CD4-positive, alpha-beta memory T cell (primary cell): ENCODE measurements at places on chromosomes 5 and 9. TPM values are rescaled to one million over a fixed set of nuclear protein-coding genes. Genes with fewer than 3 reads are reported as not detected.

PDE8B gene
- total RNA-seq = not detected

PHF2 gene
- total RNA-seq = 39.2 TPM

LAMC3 gene
- total RNA-seq = 0.61 TPM

ELOVL7 gene
- total RNA-seq = not detected

FAM219A gene
- 16.3 TPM for total RNA-seq

SLC24A2 gene
- not detected for total RNA-seq

FRMD3 gene
- 1.3 TPM for total RNA-seq

LHX3 gene
- not detected for total RNA-seq

HMGCS1 gene
- 27.7 TPM for total RNA-seq

DNA sequence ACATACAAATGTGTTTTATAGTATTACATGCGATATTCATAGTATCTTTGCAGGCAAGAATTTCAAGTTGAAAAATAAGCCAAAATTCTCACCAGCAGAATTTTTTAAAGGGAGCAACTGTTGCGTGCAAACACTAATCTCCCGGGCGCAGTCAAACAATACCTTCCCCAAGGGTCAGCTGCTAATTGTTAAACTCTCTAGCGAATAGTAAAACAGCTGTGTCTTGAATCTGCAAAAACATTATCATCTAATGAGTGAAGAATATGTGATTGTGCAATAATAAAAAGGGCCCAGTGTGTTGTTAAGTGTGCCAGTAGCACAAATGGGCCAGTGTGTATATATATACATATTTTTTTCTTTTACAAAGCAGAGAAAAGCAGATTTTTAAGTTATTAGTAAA lies 131.4 kb downstream of the CCDC192 start:
- DNase-seq = no peak

GRCh38 chr9:137756045-137756744 lies 121.4 kb upstream of the CACNA1B start:
- no peak for DNase-seq

DNA sequence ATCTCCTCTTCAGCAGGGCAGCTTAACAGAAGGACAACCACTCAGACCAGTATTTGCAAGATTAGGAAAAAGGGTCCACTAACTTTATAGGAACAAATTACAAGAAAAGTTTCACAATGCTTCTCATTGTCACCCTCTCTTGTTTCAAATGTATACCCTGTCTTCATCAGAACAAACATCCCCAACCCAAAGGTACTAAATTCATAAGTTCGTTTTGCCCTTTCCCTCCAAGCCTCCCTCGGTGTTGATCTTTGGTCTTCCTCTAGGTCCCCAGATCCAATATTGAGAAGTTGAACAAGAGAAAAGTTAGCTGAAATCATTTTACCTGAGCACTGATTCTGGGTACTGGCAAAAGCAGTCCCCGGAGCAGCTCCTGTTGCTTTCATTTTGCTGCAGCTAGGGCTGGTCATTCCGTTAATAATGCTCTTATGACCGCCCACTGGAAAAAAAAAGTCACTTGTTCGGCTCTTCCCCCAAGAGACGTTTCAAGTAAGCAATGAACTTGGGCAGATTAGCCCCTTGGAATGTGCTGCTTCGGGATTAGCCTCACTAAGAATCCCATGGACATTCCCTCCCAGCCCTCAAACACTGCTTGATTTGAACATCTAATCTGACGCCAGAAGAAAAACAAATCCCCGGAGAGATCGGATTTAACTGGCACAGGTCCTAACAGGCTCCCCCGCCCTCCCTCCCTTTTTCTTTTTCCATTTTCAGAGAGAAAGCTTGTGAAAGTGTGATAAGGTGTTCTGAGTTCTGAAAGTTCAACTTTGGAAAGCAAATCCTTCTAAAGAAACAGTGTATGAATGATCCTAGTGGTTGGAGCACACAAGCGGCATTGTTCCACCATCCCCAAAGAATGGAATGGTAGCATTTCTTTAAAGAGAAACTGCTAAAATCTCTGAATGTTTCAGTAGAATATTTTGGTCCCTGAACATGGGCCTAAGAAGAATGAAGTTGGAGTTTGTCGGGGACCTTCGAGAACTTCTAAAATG lies 252.5 kb downstream of the TRPM3 start:
- DNase-seq = no peak

GRCh38 chr9:118533850-118534249 lies 829.6 kb downstream of the TLR4 start:
- no peak for DNase-seq

DNA sequence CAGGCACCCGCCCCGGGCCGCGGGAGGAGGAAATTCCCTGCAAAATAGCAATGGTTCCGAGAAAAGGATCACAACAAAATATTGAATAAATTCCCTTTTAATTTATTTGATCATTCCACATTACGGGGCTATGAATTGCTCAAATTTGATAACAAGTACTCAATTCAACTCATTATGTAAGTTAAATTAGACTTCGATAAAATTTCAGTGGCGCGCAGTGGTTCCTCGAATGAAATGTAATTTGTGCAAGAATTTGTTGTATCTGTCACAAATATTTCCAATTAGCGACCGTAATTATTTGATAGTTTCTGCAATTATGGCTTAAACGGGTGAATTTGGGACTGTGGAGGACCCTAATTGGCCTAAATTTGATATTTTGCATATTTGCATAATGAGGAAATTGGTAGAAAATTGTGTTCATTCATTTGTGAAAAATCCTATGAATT lies 76.0 kb upstream of the TBCA start:
- DNase-seq = no peak

DNA sequence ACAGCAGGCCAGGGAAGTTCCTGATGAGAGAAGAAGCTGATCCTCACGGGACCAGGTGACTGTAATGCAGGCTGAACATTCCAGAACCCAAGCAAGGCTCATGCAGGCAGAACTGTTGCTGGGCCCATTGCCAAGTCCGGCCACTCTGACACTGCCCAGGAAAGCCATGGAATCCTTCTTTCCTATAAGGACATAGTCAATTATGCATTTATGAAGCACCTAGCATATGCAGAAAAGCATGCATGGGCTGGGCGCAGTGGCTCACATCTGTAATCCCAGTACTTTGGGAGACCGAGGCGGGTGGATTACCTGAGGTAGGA lies 83.7 kb upstream of the SLC1A3 start:
- no peak for DNase-seq

DNA sequence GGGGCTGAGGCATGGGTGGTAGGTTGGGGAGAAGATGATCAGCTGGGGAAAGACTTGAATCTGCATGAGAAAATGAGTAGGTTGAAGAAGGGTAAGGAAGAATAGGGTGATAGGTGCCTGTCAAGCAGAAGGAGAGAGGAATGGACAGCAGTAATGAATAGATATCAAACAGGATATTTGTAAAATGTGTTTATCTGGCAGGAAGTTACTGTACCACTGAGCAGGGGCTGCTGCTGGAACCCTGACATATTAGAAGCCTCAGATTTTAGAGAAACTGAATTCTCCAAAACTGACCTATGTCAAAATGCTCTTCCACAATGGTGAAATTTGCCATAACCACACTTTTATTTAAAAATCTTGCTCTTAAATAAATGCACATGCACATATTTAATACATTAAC lies 41.0 kb downstream of the CCDC192 start:
- no peak for DNase-seq

DNA sequence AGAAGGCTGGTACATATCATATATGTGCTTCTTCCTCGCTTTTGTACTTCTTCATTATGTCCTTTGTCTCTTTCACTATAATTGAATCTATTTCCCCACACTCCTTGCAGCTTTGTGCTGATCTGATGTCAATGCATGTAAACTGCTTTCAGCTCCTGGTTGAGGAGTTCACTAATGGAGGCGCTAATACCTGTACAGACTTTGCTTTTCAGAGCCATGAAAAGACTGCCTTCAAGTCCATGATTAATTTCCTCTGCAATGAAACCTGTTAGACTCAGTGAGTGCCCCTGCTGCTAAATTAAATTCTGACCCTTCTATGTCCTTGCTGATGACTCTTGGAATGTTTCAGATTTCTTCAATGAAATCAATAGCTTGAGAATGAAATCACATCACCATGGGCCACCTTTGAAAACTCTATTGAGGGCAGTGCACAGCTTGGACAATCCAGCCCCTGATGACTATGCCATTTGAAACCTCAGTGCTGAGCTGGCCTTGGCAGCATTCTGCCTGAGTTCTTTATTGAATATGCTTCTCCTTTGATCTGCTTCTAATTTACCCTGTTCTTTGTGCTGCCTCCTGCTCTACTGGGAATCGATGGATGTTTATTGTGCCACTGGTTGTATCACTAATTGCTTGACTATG lies 358.2 kb upstream of the DMAC1 start:
- DNase-seq = no peak

DNA sequence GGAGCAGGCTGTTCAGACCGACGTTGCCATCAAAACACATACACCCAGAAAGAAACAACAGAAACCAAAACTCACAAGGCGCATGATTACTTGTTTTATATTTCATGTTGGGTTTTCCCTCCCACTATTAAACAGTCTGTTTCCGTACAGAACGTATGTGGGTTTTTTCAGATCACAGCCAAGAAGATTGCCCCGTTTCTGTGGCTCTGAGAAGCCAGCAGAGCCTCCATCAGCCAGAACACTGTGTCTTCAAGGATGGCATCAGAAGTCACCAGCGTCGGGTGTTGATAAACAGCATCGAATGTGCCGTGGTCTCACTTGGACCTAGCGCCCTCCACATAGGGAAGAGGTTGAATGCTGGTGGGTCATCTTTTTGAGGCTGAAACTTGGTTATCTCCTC lies 42.8 kb downstream of the FAM78A start:
- peak; percentile 57 for DNase-seq

GRCh38 chr5:172530406-172530805 lies 76.1 kb upstream of the SH3PXD2B start:
- DNase-seq = no peak

DNA sequence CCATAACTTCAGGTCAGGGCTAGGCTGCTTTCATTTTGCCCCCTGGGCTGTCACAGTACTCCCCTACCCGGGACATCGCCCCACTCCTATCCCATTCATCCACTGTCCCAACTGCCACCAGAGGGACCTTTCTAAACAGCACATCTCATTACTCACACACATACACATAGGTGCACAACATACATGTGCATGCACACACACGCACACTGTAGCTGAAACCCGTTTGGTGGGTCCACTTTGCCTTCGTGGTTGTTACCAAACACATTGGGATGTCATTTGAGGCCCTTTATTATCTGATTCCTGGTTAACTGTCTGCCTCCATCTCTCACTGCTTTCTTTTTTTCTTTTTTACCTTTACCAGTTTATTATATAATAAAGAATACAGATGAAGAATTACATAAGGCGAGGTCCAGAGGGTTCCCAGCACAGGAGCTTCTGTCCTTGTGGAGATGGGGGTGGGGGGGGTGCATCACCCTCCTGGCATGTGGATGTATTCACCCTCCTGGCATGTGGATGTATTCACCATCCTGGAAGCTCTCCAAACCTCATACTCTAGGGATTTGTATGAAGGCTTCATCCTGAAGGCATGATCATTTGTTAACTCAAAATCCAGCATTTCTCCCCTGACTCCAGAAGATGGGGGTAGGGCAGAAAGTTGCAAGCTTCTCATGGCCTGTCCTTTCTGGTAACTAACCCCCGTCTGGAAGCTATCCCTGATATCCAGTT lies 186.0 kb downstream of the GOLPH3 start:
- no peak for DNase-seq

DNA sequence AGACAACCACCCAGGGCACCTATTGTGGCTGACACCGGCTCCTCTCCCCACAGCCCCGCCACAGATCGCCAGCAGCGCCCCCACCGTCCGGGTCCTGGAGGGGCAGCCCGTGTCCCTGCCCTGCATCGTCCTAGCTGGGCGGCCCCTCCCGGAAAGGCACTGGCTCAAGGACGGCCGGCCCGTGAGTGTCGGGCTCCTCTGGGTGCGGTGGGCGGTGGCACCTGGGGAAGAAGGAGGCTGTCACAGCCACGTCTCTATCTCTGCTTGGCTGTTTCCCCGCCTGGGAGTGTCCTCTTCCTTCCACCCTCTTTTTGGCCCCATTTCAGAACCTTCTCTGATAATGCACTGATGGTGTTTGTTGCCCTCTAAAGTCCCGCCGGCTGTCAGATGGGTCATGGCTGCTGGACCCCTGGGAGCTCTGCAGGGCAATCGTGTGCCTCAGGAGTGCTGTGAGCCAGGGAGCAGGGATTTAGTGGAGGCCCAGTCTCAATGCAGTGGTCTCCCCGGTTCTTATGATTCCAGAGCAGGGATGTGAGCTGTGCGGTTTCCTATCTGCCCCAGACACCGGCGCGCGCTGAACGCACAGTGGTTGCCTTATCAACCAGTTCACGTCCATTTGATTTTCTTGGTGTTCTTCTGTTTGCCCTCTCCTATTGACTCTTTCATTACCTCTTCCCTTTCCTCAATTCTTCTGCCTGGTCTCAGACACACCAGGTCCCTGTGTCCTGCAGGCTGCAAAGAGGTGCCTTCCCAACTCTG lies 55.3 kb downstream of the HMCN2 start:
- DNase-seq = no peak

- no peak for DNase-seq
These were observed 57.6 kb downstream of the FOXD1 start for GRCh38 chr5:73390972-73391371.

GRCh38 chr5:159290741-159291140 lies 27.7 kb downstream of the UBLCP1 start:
- no peak for DNase-seq

DNA sequence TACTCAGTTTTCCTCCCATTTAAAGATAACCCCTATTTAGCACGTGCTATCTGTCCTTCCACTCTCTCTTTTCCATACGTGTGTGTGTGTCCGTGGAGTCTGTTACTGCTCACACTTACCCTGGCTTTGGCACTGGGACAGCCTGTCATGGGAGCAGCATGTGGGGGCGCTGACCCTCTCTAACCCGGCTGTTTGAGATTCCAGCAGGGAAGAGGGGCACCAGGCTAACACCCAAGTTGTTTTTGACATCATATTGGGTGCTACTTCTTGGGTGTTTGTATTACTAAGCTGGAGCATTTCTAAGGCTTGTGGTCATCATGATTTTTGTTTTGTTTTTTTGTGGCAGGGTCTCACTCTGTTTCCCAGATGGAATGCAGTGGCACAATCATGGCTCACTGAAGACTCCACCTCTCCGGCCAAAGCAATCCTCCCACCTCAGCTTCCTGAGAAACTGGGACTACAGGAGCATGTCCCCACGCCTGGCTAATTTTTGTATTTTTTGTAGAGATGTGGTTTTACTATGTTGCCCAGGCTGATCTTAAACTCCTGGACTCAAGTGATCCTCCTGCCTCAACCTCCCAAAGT lies 56.9 kb upstream of the SIMC1 start:
- no peak for DNase-seq
